Fibroblast of mammary gland (primary cell): ENCODE measurements at places on chromosomes 11 and 22.

DNA sequence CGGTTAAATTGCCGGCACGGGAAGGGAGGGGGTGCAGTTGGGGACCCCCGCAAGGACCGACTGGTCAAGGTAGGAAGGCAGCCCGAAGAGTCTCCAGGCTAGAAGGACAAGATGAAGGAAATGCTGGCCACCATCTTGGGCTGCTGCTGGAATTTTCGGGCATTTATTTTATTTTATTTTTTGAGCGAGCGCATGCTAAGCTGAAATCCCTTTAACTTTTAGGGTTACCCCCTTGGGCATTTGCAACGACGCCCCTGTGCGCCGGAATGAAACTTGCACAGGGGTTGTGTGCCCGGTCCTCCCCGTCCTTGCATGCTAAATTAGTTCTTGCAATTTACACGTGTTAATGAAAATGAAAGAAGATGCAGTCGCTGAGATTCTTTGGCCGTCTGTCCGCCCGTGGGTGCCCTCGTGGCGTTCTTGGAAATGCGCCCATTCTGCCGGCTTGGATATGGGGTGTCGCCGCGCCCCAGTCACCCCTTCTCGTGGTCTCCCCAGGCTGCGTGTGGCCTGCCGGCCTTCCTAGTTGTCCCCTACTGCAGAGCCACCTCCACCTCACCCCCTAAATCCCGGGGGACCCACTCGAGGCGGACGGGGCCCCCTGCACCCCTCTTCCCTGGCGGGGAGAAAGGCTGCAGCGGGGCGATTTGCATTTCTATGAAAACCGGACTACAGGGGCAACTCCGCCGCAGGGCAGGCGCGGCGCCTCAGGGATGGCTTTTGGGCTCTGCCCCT is 529 bp upstream of the CCND1 start:
- DNase-seq: peak; percentile 36

- DNase-seq: peak; percentile 54
Observed at GRCh38 chr22:29813563-29813962, 24.5 kb downstream of the ASCC2 start.

GRCh38 chr11:95690100-95690499 is 99.5 kb downstream of the FAM76B start:
- DNase-seq: no peak

DNA sequence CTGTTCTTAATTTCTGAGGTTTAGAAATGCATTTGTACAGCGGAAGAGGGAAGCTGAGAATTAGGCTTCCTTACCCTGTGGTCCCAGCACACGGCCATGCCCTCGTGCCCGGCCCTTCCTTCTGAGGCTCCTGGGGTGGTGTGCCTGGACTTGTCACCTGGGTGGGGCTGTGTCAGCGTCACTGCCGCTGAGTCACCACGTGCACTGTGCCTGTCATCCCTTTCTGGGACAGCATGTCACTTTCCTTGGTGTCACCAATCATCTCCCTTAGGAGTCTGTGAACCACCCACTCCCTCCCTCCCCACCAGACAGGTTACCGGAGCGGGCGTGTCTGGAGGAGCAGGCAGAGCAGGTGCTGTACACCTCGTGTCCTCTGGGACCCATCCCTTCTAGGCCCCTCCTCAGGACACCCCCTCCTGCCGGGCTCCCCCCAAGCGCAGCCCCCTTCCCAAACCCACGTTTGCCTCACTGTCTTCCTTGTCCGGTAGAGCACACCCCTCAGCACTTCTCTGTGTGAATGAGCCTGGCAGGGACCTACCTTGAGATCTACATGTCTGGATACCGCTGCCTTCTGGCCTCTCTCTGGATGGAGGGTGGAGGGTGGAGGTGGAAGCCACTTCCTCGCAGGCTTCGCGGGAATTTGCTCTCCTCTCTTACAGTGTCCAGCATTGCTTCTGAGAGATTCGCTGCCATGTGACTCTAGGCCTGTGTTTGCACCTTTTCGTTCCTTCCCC is 367.6 kb downstream of the TBC1D22A start:
- DNase-seq: no peak

DNA sequence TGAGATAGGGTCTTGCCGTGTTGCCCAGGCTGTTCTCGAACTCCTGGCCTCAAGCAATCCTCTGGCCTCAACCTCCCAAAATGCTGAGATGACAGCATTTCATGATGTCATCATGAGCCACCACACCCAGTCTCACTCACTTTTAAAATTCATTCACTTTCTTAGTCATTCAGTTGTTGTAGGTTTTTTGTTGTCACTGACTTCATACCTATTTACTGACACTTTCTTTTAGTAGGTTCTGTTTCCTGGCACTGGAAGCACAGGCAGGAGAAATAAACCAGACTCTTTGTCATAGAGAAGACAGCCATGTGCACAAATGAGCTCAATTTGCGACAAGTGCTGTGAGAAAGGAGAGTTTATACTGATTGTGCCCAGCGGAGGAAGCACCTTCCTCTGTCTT is 10.5 kb downstream of the ART5 start:
- DNase-seq: peak; percentile 26
